ENCODE measurements at places on chromosomes 13 and 19. TPM values are rescaled to one million over a fixed set of nuclear protein-coding genes. Genes with fewer than 3 reads are reported as not detected.

Gene THSD8
- total RNA-seq: not detected

Gene CEACAM7
- not detected for total RNA-seq

Gene HAUS8
- total RNA-seq: 16.4 TPM

Gene NKPD1
- total RNA-seq: 0.06 TPM

Gene PBX4
- total RNA-seq: 1.4 TPM

Gene ENOX1
- total RNA-seq: 1.0 TPM

Gene RFPL4AL1
- total RNA-seq: not detected

Gene CAPNS1
- total RNA-seq: 1,446 TPM

Gene IFNL2
- total RNA-seq: not detected

Gene TMPRSS9
- total RNA-seq: not detected

Gene GRIN2D
- total RNA-seq: 9.5 TPM

Gene MLLT1
- 17.5 TPM for total RNA-seq

Gene CGB3
- total RNA-seq: not detected

Gene DLEU7
- not detected for total RNA-seq

Gene LSR
- total RNA-seq: 10.1 TPM

Gene PGLYRP1
- total RNA-seq: not detected

Gene SYDE1
- total RNA-seq: 16.7 TPM

Gene MADCAM1
- total RNA-seq: 0.32 TPM

Gene SHISA7
- total RNA-seq: not detected

Gene LYPD3
- 0.78 TPM for total RNA-seq

Data from A549 treated with CpdA at 1 μM for 4 hours (cell line).